ENCODE measurements at places on chromosomes 1 and 21. TPM values are rescaled to one million over a fixed set of nuclear protein-coding genes. Genes with fewer than 3 reads are reported as not detected.

The ERICH3 gene
- not detected for total RNA-seq

The PPFIA4 gene
- 0.40 TPM for total RNA-seq

The ESRRG gene
- not detected for total RNA-seq

The WNT9A gene
- total RNA-seq = 8.5 TPM

The SPRR2A gene
- total RNA-seq = not detected

The SPATA1 gene
- total RNA-seq = 1.3 TPM

The ARHGEF10L gene
- total RNA-seq = 8.0 TPM

The NPHS2 gene
- not detected for total RNA-seq

The B3GALT5 gene
- 0.19 TPM for total RNA-seq

The TNFRSF4 gene
- not detected for total RNA-seq

The OR2M3 gene
- total RNA-seq = not detected

The MYCL gene
- total RNA-seq = 1.4 TPM

The ST3GAL3 gene
- 2.5 TPM for total RNA-seq

The C1orf105 gene
- total RNA-seq = 0.33 TPM

The L1TD1 gene
- total RNA-seq = not detected

The CCDC30 gene
- total RNA-seq = 0.64 TPM

The ANGPTL1 gene
- not detected for total RNA-seq

The PTBP2 gene
- 6.0 TPM for total RNA-seq

The KRTAP25-1 gene
- total RNA-seq = not detected

The CFHR5 gene
- not detected for total RNA-seq

The RAB4A gene
- total RNA-seq = 54.8 TPM

The PLPPR4 gene
- not detected for total RNA-seq

The TDRD5 gene
- 0.08 TPM for total RNA-seq

The HAPLN2 gene
- not detected for total RNA-seq

The ACOT11 gene
- total RNA-seq = 2.4 TPM

The FOXD3 gene
- 0.96 TPM for total RNA-seq

The SETD4 gene
- 9.9 TPM for total RNA-seq

The CD160 gene
- total RNA-seq = not detected

The S1PR1 gene
- 0.13 TPM for total RNA-seq

The ZYG11A gene
- 2.3 TPM for total RNA-seq

The NHLH1 gene
- total RNA-seq = 0.38 TPM

The GJC2 gene
- total RNA-seq = 0.32 TPM

The FAM43B gene
- 4.4 TPM for total RNA-seq

The SLFNL1 gene
- total RNA-seq = not detected

All from A549 treated with GW870086 at 1 μM for 4 hours (cell line).